SHP77 treated with DMSO at 0.1 percent for 48 hours (cell line): ENCODE measurements at places on chromosomes 5 and 9.

GRCh38 chr9:91494751-91495150 lies 71.1 kb upstream of the NFIL3 start:
- no peak for DNase-seq

DNA sequence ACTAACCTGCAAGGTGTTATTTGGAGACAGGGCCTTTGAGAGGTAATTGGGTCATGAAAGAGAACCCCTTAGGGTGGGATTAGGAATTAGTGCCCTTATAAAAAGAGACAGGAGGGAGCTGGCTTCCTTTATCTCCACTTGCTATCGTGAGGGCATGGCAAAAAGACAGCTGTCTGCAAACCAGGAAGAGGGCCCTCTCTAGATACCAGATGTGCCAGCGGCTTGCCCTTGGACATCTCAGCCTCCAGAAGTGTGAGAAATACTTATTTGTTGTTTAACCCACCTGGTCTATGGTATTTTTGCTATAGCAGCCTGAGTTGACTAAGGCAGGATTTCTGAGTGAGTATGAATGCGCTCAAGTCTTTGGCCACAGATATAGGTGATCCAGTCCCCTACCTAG lies 978 bp upstream of the RGS14 start:
- DNase-seq = no peak

DNA sequence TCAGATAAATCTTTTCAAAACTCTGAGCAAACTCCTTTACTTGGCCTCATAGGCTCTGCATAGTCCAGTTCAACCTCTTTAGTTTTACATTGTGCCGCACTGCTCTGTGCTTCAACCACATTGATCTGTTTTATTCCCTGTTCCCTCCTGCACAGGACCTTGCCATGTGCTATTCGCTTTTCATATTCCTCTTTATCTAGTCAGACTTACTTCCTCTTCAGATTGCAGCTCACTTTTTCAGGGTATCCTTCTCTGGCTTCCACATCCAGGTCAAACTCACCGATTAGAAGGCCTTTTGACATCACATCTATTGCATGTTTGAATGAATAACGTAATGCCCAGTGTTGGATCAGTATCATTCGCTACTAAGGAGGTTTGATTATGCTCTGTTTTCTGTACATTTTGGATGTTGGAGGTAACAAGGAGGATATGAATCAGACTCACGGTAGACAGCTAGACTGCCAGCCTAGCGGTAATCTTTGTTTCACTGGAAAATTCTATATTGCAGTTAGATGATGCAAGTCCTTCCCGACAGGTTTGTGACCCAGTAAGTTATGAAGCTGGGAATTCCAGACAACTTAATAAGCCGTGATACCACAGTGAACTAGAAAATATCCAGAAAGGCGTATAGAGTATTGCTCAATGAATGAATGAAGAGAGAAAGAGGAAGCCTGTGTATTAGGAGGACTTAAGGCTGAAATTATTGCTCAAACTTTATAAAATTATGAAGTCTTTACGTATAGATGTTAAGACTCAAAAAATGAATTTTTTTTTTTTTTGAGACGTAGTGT lies 65.7 kb downstream of the IQGAP2 start:
- DNase-seq = no peak

- DNase-seq = peak; percentile 7
These were observed 54.9 kb downstream of the NDST1 start for GRCh38 chr5:150562832-150563231.

- no peak for DNase-seq
These were observed 104.6 kb upstream of the GPBP1 start for GRCh38 chr5:57069115-57069835.

DNA sequence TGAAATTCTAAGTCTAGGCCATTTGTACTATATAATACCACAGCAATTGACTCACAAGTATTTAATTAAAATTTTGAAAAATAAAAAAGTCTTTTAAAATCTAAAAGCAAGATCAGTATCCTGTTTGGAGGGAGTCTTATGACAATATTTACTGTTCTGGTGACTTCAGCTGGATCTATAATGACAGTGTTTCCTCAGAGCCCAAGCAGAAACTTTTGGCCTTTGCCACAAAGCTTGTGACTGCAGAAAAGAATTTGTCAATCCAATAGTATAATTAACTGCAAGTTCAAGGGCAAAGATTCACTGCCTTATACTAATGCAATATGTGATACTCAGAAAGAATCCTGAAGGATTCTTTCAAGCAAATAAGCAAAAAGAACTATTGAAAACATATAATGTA lies 49.6 kb upstream of the RAPGEF6 start:
- DNase-seq = no peak

GRCh38 chr9:19677924-19678323 lies 110.9 kb downstream of the SLC24A2 start:
- no peak for DNase-seq

DNA sequence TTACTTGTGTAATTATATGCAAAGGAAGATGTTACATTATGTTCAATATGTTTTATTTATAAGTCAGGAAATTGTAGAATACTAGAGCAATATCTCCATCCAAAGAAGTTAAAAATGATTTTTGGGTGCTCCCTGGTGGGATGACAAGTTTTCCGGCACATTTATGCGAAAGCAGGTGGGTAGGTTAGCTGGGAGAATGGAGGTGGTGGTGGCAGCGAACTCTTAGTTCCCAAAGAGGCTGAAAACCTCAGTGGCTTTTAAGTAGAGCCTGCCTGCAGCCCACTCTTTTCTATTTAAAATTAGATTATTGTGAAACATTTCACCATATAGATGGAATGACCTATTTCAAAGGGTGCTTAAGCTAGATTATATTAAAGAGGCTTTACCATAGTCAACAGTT lies 51.8 kb downstream of the ANKRD33B start:
- no peak for DNase-seq

DNA sequence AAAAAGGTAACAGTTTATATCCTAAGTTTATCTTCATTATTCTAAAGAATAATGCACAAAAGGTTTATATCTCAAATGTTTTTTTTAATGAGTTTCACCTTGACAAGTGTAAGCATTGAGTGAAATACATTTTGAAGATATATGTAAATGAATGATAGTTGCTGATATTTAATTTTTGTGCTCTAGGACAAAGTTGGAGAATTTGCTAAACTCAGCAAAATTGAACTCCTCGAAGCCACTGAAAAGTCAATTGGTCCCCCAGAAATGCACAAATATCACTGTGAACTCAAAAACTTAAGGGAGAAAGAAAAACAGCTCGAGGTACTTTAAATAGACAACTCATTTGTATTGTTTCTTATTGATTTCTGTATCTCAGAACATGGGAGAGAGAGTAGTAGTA lies 19.5 kb downstream of the SMC5 start:
- no peak for DNase-seq

- DNase-seq = no peak
These were observed 30.9 kb downstream of the GALNT10 start for GRCh38 chr5:154221371-154221896.

- no peak for DNase-seq
These were observed 126.4 kb upstream of the SLC12A2 start for GRCh38 chr5:127957183-127957582.

DNA sequence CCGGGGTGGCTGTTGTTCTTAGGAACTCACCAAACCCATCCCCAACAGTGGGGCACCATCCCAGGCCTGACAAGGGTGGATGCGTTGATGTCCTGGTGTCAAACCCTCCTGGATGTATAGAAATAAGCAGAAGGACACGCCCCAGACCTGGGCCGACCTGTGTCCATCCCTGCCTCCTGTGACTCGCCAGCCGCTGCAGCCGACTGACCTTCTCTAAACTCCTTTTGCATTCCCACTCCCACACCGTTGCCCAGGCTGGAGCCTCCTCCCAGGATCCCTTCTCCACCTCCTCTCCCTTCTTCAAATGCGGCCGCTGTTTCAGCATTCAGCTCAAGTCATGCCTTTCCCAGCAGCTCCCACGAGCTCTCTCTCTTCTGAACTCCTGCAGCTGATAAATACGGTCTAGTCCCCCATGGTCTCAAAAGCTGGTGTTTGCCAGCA lies 213.2 kb upstream of the IER5L start:
- no peak for DNase-seq

DNA sequence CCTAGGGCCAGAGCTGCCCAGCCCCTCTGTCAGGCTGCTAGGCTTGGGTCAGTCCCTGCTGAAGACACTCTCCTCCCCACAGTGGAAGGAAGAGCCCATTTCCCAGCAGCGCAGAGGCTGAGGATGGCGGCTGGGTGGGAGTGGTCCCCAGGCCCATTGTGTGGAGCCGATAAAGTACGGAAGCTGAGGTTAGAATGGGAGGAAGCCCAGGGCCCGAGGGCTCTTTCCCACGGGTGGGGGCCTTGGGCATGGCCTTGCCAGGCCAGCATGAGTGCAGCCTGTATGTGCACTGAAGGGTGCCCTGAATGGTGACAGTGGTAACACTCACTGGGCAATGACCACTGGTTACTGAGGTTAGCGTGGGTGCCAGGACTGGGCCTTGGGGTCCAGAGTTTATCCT lies 125.9 kb downstream of the RGS3 start:
- no peak for DNase-seq
